ENCODE measurements at places on chromosomes 5 and 9.

DNA sequence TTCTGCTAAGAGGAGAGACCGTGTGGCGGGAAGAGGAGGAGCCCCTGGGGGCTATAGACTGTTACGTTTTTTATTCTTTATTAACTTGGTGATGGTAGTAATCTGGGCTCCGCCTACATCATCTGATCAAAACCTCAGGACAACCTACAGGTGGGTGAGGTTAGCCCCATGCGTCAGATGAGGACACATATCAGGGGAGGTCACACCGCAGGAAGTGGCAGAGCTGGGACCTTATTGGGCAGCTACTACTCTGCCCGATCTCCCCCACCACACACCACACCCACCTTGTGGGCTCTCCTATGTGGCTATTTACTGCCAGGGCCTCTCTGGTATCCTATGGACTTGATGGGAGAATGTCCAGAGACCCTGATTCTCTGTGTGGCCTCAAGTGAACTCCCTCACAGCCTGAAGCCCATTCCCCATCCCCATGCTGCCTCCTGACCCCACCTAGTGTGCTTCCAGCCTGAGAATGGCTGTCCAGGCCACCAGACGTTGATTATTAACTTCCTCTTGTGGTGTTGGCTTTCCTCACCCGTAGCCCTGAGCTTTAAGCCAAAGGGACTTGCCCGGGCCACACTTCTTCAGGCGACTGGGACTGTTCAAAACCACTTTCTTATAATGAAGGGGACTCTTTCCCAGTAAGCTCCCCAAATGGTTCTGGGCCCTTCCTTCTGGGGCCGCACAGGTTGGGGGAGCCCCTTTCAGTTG, 8.2 kb downstream of the UNC5A start:
- no peak for DNase-seq

DNA sequence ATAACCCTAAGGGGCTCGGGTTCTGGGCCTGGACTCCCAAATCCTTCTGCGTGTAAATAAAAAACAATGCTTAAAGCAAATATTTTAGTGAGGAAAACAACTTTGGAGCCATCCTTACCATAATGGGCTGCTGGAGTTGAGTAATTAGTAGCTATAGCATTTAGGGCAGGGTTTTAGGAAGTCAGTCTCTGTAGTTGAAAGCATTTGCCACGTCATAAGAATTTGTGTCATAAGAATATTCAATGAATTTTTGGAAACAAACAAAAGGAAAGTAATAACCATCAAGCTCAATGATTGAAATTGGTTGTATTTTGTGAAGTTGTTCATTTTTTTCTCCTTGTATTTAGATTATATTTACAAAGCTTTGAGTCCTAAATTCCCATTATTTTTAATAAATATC, 114.8 kb upstream of the ELL2 start:
- DNase-seq, result no peak

DNA sequence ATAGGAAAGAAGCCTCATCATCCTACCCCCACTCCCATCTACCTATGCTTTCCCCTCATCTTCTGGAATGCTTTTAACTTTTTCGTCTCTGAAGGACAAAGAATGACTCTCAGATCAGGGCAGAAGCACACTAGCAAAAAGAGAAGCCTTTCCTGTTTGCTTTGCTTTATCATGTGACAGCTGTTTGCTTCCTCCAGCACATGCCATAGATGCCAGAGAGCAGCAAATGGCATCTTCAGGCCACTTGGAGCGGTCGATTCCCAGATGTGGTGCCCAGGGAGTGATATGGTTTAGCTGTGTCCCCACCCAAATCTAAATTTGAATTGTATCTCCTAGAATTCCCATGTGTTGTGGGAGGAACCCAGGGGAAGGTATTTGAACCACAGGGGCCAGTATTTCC, 294.8 kb downstream of the GADD45G start:
- DNase-seq, result no peak

GRCh38 chr9:5892456-5893133, 1.9 kb downstream of the MLANA start:
- DNase-seq, result no peak

DNA sequence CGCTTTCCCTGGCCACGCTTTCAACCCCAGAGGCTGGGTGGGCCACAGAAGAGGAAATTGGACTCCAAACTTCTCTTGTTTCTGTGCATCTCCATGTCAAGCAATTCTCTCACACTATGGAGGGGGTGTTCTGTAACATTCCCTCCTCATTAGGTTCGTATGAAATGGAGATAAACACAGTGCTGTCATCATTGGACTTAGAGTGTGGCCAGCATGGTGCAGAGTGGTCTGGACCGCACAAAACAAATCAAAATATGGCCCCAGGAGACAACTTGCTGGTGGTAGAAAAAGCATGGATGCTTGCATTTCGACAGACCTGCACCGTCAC, 655.2 kb downstream of the BNC2 start:
- DNase-seq, result no peak

DNA sequence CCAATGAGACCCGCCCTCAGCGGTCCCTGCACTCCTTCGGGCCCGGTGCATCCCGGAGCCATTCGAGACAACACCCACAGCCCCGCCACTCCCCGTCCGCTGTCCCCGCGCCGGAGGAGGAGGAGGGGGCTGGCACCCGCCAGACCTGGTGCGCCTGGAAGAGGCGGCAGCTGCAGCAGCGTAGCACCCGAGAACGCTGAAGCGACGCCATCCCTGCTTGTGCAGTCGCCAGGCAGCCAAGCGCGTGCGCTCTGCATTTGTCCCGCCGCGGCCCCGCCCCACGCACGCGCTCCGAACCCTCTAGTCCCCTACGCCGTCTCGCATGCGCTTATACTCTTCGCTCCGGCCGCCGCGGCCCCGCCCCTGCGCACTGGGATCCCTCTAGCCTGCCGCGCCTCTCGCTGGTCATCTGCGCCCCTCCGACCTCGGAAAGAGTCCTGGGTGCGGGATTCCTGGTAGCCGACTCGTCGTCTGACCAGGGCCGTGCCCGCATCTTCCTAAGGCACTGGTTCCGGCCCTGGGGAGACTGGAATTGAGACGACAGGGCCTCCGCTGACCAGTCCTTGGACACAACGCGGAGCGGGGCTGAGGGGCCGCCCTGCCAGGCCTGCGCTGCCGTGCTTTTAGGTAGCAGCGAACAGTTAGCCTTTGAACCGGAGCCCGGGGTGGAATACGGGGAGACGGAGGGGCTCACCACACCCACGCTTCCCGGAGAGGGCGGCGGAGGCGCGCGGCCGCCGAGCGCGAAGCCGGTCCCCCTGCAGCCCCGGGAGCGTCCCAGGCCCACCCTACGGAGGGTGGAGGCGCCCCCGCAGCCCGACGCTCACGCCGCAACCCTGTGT, at the start of gene MRNIP:
Gene MRNIP (minus strand): TSS at position 232 of the 842 bp plus-strand sequence. CDS start 21 bp downstream, at position 211.
- DNase-seq, result peak; percentile 74

DNA sequence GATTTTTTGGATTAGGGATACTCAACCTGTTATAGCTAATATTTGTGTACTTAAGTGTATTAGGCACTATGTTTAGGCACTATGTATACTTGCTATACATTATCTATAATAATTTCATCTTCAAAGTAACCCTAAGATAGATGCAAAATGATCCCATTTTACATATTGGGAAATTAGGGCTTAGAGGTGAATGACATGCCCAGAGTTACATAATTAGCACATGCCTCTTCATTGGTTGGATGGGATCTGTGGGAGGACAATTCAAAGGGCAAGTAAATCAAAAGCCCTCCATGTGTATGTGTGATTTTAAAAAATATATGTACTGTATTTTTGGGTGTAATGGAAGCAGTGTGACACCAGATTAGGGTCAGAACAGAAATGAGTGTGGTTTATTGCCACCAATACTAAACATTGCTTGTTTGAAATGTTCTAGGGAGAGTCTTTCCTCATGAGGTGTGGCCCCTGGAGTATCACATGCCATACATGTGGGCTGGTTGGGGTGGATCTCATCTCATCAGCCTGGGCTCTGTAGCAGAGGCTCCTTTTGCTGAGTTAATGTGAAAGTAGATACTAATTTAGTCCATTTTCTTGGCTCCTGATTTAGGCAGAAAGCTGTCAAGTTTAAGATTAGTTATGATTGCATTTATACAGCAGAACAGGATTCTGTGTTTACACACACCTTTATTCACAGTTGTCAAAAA, 5.5 kb downstream of the C9orf85 start:
- DNase-seq, result no peak

DNA sequence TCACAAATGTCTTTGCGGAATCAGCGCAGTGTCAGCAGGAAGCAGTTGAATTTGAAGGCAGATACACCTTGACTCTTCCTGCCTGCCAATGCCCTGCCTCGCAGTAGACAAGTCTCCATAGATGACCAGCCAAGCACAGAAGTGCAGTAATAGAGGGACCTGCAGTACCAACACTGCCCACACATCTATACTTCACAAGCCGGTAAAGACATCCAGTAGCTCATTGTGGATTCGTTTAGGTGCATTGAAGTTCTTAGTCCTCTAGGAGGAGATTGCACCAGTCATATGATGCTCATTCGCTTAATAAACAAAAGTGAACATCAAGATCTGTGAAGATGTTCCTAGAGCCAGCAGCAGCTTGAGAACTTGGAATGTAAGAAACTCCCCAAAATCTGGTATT, 7.1 kb upstream of the IFNA2 start:
- DNase-seq, result no peak

- DNase-seq, result no peak
Observed at GRCh38 chr5:16937503-16938161, 1.5 kb upstream of the MYO10 start.

- no peak for DNase-seq
Observed at GRCh38 chr9:38336341-38336740, 56.2 kb upstream of the ALDH1B1 start.

- no peak for DNase-seq
Observed at GRCh38 chr5:6510132-6510531, 61.5 kb downstream of the UBE2QL1 start.

DNA sequence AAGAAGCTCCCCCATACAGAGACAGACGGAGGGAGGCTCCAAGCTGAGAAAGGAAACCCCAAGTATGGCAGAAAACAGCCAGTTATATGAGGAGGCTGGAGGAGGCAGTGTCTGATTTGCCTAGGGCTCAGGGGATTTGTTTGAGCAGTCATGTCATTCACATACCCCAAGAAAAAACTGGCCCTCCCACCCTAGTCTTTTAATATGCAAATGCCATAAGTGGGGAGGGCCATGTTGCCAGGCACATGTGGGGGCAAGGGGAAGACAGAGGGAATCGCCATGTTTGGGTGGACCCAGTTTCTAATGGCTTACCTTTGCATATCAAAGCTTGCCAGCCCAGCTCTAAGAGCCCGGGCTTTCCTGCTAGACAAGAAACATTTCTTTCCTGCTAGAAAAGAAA, 1163.8 kb downstream of the TAF11L14 start:
- no peak for DNase-seq

DNA sequence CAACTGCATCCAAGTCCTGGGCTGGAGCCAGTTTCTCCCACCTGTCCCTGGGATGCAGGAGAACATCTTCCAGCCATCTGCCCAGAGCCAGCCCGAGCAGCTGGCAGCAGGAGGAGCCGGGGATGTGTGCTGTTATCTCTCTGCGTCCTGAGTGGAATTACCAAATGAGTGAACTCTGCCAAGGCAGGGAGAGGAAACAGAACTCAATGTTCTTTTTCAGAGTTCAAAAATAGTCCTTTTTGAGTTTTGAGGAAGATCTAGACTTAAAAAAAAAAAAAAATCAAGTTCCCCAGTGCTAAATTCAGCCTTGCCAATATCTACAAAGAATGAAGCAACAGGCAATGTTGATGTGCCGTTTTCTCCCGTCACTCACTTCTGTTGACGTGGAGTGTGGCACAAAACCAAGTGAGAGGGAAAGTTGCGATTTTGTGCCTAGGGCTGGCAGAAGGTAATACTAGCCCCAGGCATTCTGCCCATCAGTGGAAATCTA, 56.2 kb downstream of the TMOD1 start:
- DNase-seq, result no peak

DNA sequence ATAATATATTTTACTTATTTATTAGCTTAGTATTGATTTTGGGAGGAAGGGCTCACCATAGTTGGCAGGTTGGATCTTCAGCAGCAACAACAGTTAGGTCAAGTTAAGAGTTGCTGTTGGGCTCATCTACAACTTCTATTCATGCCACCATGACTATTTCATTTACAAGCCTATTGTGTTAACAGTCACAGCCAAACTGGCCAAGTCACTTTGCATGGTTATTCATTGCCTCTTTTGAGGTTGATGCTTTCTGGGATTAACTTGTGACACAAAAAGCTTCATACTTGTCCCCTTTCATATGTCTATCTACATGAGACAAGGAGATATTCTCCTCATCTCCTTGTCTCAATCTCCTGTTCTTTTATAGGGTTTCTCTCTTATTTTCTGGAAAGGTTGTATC, 98.3 kb downstream of the WDR70 start:
- DNase-seq, result no peak

- DNase-seq, result no peak
Observed at GRCh38 chr5:143691945-143692290, 120.0 kb upstream of the HMHB1 start.

- no peak for DNase-seq
Observed at GRCh38 chr9:133973791-133974630, 18.1 kb downstream of the VAV2 start.

- DNase-seq, result no peak
Observed at GRCh38 chr5:170557314-170557713, 53.5 kb downstream of the KCNIP1 start.

- no peak for DNase-seq
Observed at GRCh38 chr5:36237751-36238150, 4.0 kb downstream of the NADK2 start.

DNA sequence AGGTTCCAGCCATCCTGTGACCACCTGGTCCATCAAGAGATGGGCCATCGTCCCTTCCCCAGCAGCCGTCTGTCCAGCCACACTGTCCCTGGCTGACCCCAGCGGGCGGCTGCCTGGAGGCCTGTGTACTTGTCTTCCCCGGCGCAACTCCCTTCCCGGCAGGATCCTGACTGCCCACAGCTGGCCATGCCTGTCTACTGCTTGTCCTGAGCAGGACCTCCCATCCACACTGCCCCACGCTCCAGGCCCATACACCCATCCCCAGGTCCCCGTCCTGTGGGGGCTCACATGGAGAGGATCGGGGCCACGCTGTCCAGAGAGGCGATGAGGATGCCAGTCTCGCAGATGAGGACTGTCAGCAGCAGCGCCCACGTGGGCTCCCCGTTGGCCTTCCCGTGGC, 35.5 kb downstream of the SLC12A7 start:
- DNase-seq, result no peak

GRCh38 chr9:129336130-129336528, 158.1 kb upstream of the IER5L start:
- DNase-seq, result peak; percentile 55

GRCh38 chr5:170132269-170132975, 26.7 kb downstream of the FOXI1 start:
- no peak for DNase-seq

DNA sequence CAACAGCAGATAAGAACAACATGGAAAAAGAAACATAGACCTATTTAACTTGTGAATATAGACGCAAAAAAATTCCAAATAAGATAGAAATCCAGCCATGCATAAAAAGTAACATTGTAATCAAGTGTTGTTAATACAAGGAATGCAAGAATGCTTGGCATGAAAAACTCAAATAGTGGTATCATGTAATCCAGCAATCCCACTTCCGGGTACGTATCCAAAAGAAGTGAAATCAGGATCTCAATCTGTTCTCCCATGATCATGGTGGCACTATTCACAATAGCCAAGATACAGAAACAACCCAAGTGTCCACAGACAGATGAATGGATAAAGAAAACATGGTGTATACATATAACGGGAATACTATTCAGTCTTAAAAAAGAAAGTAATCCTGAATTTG, 437.4 kb downstream of the ARHGEF28 start:
- DNase-seq, result no peak

All from astrocyte of the cerebellum (primary cell).